ENCODE measurements at places on chromosomes 2 and 18.

DNA sequence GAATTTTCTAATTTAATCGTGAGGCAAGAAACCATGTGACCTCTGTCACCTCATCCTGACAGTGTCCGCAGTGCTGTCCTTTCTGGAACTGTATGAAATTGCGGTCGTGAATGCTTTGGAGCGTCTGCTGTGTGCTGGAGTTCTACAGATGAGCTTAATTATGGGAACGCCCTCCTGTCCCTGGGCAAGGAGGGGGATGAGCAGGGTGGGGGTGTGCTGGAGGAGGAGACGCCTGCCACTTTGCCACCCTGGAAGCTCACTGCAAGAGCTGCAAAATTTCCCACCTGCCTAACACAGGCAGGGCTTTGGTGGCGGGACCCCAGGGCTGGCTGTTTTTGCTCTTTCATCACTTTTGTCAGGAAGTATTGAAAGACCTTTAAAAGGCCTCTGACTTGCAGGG lies 6.5 kb downstream of the LPIN1 start:
- no peak for DNase-seq

DNA sequence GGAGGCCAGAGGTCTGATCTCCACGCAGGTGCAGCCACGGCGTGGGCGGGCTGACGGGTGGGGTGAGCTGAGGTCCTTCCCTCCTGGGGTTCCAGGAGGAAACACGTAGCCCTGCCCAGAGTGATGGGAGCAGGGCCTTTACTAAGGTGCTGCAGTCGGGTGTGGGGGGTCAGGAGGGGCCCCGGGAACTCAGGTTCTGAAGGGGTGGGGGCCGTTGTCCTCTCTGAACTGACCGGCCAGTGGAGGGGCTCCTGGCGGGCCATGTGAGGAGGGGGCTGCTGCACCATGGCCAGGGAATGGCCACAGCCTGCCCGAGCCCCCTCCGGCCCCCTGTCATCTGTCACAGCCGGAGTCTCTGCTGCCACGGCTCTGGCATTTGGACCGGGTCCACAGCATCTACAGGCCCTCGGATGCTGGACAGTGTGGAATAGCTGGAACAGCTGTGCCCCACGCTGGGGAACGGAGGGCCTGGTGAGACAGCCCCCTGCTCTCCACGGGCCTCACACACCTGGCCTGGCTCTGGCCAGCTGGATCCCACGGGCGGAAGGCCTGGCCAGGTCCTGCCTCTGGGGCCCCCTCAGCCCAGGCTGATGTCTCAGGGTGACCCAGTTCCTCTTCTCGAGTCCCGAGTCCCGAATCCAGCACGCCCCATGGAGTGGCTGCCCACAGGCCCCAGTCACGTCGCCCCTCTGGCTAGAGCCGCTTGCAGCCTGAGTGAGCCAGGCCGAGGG lies 145.6 kb upstream of the GPC1 start:
- no peak for DNase-seq

DNA sequence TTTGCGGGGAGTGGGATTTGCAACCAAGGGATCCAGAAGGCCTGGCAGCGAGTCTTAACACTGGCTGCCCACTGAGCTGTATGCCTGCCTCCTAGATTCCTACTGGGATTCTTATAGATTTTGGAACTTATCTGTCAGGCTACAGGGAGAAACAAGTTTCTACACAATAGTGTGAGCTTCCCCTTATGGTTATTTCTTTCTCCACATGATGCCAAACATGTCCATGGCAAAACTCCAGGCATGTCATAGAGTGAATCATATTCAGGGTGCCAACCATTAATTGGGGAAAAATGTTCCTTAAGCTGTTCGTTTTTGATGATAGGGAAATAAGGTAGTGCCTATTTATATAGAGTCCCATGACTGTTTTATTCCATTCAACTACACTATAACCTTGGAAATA lies 1185.2 kb upstream of the CELF4 start:
- DNase-seq, result no peak

DNA sequence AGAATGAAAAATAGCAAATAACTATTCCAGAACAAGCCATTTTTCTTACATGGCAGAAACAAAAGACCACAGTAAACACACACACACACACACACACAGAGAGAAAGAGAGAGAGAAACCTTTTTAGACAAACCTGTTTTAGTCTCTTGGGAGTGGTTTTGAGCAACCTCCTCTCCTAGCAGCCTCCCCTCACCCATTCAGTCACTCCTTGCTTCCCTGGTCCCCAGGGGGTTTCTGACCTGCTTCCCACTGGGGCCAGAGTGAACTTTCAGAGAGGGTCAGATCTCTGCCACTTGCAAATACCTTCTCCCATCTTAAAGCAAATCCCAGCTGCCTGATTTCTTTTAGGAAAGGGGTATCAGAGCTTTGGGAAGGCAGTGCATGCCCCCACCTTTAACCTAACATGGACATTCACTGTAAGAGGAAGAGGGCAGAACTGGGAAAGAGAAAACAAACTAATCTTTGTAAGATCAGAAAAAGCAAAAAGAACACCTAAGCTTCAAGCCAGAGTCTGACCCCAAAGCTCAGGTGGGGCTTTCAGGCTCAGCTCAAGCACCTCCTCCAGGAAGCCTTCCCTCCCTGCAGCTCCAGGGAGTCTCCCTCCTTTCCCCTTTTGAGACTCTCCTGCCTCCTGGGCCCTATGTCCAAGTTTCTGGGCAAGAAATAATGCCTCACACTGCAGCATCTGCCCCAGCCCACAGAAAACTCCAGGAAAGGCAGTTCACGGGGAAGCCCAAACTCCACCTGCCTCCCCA lies 2.7 kb downstream of the SDC1 start:
- no peak for DNase-seq

DNA sequence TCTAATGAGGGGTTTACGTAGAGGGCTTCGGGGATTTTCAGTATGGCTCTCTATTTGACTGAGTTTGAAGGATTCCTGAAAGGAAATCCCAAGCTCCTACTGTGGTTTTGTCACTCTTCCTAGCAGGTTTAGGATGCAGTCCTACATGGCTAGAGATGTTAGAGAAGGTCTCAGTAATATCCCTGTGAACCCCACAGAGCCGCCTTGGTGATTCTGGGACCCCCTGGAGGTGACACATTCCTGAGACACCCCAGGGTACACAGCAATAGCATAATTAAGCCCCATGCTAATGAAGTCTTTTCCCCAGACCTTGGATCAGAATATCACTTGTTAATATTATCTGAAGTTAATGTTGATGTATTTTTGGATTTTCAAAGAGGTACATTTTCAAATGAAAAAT lies 103.8 kb downstream of the SNTG2 start:
- DNase-seq, result no peak

DNA sequence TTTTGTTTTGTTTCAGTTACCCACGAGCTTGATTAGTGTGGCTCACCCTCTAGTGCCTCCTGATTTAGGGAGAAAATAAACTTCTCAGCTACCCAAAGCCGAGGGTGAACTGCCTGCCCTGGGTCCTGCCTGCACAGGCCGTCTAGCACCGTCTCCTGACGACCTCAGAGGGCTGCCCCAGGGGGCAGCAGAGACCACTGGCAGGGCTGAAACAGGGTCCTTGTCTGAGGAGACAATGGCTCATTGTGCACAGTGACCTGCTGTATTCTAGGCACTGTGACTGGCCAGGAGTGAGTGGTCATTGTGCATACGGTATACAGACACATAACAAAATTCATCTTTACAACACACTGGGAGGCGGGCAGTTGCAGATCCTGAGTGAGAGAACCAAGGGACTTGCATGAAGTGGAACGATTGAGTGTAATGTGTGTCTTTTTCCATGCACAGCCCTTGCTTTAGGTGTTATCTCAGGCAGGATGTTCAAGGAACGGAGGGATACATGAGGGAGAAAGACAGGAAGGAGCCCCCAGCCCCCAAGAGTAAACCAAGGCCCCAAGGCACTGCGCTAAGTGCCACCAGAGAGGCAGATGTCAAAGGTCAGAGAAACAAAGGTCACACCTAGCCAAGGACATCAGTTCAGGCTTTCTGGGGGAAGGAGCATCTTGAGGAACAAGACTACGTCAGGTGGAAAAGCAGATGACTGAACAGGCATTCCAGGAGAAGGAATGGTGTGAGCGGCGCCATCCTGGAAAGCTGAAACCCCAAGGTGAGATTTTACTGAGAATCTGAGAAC lies 421.3 kb downstream of the LPIN1 start:
- DNase-seq, result no peak

- no peak for DNase-seq
Observed at GRCh38 chr2:62374301-62375112, 131.5 kb downstream of the TMEM17 start.

- DNase-seq, result no peak
Observed at GRCh38 chr2:220078439-220078838, 451.0 kb downstream of the SLC4A3 start.

- DNase-seq, result no peak
Observed at GRCh38 chr2:214379227-214379626, 31.6 kb upstream of the VWC2L start.

- DNase-seq, result no peak
Observed at GRCh38 chr2:224645722-224646121, 60.6 kb upstream of the CUL3 start.

DNA sequence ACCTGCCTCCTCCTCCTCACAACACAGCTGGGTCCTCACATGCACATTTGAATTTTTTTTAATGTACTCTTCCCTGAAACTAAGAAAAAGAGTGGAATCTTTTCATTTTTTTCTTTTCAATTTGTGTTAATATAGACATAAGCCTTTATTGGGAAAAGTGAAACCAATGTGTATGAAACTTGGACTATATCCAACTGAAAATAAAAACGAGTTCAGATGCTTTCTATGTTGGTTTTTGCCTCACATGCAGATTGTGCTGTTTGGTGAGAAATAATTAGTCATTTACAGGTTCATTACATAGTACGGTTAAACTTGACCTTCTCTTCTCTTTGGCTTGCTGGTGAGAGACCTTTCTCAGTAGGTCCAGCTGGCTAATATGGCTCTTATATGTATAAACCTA lies 515.2 kb upstream of the FANCL start:
- no peak for DNase-seq
